ENCODE measurements at places on chromosomes 4 and X.

DNA sequence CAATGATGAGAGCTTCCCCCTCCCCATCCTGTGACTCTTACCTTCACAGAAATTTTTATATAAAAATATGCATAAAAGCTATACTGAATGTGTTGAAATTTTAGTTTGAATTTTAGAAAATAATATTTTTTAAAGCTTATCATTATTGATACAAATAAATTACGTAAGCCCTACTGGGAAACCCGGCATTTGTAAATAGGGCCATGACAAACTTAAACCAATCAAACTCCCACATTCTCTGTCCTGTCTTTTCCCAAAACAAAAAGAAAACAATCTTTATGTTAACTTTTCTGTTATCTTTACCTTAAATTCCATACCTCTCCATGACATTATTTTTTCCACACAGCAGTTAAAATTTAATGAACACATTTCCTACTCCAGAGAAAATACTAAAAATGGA lies 2.6 kb downstream of the CNOT6L start:
- DNase-seq: no peak

GRCh38 chr4:86233681-86234080 lies 126.2 kb downstream of the MAPK10 start:
- DNase-seq: no peak

DNA sequence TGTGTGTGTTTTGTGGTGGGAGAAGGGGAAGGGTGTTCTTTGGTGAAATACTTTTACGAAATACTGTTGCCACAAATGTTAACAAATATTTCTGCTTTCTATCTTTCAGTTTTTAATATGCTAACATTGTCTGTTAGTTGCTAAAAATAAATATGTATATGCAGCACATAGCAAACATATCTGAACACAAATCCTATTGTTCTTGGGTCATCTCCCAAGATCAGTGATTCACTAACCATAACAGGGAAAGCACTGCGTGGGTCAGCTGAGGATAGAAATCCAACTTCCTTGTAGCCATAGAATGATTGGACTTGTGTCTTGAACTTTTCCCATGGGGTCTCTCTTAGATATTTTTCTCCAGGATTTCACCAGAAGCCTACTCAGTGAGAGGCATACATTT lies 250.3 kb upstream of the FAM47A start:
- DNase-seq: peak; percentile 73

DNA sequence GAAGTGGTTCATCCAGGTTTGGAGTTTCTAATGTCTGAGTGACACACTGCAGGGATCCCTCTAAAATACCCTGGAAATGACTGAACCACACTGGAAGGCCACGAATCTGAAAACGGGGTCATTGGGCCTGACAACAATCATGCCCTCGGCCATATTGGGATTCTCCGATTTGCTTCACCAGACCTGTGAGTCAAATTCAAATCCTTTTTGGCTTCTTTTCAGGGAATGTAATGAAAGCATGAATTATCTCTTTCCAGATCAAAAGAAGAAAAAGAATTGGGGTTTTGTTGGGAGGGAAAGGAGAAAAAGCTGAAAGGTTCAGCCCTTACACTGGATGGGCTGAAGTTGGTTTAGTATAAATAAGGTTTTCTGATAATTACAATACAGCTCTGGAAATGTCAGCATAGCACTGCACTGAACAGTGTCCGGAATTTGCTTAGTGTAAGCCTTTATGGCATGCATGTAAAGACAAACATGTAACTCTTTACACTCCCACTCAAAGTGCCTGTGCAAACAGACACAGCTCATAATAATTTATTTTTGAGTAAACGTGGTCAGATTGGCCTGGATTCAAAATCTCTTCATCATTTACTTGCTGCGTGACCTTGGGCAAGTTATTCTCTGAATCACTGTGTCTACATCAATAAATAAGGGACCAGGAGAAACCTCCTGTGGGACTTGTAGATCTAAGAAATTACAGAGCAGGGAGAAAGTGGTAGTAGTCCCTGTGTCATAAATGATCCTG lies 21.4 kb downstream of the CT47C1 start:
- peak; percentile 11 for DNase-seq

DNA sequence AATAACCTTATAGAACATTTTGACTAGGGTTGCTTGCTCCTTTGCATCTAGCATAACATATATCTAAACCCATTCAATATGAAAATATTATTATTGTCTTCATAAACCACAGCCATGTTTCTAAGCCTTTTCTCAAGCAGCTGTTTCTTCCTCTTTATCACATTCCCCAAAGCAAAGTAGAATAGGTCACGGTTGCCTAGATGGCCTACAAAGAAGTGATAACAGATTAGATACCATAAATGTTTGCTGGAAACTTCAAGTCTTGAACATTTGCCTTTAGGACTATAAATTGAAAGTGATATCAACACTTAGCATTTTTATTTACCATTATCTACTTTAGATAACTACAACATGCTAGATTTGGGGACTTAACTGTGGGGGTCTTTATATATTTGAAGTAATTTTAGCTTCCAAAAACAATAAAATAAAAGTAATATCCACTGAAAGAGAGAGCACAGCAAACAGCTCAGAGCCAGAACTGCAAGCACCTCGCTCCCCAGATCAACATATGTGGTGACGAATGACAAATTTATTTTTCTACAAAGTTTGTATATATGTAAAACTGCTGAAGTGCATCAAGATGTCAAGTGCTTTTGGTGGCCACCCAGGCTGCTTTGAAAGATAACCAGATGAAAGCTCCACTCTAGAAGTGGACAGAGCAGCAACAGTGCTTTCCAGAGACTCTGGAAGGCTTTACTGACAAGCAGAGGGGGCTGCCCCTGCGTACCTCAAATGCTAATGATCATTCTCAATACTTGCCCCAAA lies 8.0 kb downstream of the HHIP start:
- DNase-seq: no peak

GRCh38 chr4:144411700-144412099 lies 234.3 kb upstream of the HHIP start:
- no peak for DNase-seq

- DNase-seq: no peak
These were observed 570.1 kb upstream of the ACTRT1 start for GRCh38 chrX:128622296-128622695.

DNA sequence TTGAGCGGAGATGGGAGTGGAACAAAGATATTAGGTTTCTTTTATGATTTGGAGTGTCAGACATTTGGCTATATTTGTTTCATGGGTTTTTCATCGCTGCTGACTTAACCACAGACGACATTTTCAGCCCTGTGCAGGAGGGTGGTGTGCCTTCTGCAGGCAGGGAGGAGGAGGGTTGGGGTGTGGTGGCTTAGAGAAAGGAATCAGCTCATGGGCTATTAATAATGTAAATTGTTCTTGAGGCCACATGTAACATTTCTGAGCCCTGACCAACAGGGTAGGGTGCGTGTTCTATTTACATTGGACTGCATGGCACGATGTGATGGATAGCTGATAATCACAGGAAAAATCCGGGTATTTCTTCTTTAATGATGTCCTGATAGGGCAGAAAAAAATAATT lies 67.6 kb downstream of the POLA1 start:
- DNase-seq: no peak

DNA sequence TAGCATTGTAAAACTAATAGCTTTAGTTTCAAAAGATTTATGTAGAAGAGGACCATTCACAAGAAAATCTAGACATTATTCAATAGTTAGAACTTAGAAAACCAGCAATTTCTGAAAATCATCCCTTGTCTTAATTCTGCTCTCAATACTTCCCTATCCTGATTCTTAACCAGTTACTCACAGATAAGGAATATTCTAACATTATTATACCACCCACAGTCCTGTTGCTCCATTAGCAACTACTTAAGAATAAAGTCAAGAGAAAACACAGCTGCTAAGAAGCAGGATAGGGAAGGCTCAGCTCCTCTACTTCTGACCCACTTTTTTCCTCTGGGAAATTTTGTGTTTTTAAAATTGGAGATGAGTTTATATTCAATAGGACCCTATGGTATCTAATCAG lies 47.7 kb downstream of the PHKA1 start:
- DNase-seq: no peak

DNA sequence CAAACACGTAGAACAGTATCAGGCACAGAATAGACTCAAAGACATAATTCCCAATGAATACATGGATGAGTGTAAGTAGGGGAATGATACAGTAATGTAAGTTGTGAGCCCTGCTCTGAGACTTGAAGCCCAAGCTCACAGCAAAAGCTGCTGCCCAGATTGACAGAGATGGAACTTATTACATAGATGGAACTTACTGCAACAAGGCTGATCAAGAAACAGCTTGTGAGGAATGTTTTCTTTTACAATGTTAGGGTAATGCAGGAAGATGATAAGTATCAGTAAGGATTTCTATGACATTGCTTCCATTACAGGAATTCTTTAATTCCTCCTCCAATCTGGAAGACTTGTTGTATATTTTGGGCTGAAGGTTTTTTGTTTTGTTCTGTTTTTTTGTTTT lies 278.4 kb downstream of the IL15 start:
- DNase-seq: no peak

DNA sequence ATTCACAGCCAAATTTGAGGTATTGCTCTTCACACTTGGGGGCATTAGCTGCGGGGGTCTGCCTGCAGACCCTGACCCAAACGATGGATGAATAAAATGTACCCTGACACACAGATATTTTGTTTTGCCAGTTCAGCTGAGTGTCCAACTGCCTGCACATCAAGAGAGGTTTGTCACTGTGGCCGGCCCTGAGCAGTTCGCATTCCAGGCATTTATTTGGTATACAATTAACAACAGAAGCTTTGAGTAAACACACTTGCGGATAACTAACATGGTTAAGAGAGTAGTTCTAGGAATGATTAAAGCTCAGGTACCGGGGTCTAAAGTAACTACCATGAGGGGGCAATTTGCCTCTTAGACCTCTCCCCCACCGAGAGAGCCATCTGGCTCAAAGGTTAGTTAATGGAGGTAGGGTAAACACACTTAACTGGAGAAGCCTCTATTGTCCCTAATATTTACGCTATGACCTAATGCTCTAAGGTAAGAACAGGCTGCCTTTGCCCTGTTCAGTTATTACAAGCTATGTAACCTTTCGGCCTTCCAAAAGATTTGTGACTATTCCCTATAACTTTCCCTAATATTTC lies 162.0 kb downstream of the SNCA start:
- no peak for DNase-seq

GRCh38 chr4:158613046-158613445 lies 58.6 kb downstream of the C4orf46 start:
- DNase-seq: no peak

DNA sequence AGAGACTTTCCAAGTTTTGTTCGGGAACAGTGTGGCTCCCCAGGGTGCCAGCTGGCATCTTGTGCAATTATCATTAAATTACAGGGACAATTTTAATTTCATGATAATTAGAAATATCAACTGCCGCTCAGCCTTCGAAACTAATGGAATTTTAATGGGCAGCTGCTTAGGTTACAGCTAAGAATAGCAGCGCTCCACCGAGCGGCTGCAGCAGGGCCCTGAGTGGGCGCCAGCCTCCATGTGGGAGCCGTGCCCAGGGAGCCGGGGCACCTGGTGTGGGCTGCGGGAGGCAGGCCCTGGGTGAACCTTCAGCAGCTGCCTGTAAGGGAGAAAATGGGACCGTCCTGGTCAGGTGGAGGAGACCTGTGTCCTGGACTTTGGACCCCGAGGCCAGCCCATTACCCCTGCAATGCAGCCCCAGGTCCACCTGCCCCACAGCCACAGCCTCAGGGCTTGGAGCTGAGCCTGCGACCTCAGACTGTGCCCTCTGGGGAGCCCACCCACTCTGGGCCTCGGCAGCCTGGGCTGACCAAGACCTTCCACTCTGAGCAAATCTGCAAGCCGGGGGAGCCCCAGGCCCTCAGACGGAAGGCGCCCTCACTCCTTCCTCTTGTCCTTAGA lies 21.1 kb downstream of the MSANTD1 start:
- DNase-seq: no peak

DNA sequence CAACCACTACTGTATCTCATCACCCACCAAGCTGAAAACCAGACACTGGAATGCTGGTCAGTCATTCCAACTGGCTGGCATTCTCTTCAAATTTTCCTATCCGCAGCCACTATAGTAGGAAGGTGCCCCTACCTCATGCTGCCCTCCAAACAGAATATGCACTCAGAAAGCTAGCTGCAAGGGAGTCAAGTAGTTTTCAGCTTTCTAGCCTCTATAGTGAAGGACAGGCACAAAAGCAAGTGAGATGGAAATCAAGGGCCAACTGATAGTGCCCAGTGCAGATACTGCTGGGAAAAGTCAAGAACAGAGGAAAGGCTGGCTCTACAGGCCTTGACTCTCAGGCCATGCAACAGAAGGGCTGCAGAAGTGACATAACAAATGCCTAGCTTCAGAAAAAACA lies 47.2 kb downstream of the BCOR start:
- no peak for DNase-seq

- no peak for DNase-seq
These were observed 308.7 kb downstream of the PDGFC start for GRCh38 chr4:156662921-156663320.

GRCh38 chr4:47209833-47210232 lies 178.5 kb downstream of the GABRB1 start:
- peak; percentile 84 for DNase-seq

GRCh38 chr4:138398322-138398721 lies 156.2 kb upstream of the SLC7A11 start:
- DNase-seq: no peak

Measured in stromal cell of bone marrow (primary cell).